ENCODE measurements at places on chromosomes 4 and X.

GRCh38 chr4:40763228-40763716, 13.5 kb downstream of the NSUN7 start:
- no peak for DNase-seq

DNA sequence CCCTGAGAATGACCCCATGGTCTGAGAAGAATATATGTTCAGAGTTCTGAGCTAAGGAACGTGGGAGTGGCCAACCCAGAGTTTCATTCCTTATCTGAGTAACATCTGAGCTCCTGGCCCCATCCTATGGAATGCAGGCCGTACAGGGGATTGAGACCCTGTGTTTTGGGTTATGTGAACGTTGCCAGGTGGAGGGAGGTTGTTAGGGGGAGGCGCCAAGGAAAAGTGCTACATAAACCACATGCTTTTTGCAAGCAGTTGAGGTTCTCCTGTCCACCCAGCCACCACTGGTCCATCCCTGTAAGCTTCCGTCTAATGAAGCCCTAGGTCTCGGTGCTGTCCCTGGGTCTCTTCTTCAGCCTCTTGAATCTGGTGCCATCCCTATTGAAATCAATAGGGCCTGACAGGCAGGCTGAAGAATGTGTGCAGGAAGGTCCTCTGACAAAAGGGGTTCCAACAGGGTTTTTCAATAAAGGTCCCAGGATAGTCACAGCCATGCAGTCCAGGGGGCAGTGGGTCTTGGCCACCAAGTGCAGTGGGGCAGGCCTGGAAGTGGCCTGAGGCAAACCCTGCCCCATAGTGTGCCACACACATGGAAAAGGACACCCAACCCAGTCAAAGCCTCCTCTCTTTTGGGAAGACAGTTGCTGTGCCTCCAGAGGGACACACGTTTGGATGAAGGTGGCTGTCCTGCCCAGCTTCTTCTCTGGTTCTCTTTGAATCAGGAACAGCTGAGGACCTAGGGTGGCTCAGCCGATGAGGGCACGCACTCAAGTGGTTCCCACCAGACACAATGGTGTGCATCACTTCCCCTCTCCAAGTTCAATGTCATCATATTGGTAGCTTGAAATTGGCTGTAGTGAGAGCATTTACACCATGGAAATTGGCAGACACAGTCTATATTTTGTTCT, 53.5 kb downstream of the HTRA3 start:
- no peak for DNase-seq

- DNase-seq: no peak
Observed at GRCh38 chr4:140004549-140004895, 149.5 kb downstream of the MAML3 start.

GRCh38 chr4:182555997-182556418, 312.8 kb downstream of the TENM3 start:
- DNase-seq: no peak

- DNase-seq: no peak
Observed at GRCh38 chr4:2963966-2964471, 648 bp downstream of the GRK4 start.

GRCh38 chr4:155953151-155954117, at the start of gene CTSO:
Gene CTSO, minus strand, starts transcription at chr4:155953866. Its CDS starts 19 bp downstream, at chr4:155953847.
- DNase-seq: peak; percentile 72
